ENCODE measurements at places on chromosomes 2 and 18.

DNA sequence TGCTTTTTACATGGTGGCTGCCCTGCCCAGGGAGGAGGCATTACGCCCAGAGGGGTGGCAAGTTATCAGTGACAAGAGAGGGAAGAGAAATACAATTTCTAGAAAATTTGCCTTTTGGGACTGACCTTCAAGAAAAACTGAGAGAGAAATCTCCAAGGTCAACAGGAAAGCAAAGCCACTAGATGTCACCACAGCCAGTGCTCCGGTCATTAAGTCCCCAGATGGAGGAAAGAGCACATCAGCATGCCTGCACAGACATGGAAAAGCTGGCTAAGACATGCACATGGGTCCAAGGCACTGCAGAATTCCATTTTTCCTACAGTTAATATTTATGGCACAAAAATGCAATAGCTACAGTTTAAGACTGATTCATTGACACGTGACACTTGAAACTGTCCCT is 21.0 kb downstream of the FHL2 start:
- DNase-seq: no peak

GRCh38 chr2:56615760-56616159 is 432.0 kb downstream of the CCDC85A start:
- DNase-seq: no peak

- DNase-seq: no peak
These were observed 576 bp downstream of the NYAP2 start for GRCh38 chr2:225400060-225400511.

DNA sequence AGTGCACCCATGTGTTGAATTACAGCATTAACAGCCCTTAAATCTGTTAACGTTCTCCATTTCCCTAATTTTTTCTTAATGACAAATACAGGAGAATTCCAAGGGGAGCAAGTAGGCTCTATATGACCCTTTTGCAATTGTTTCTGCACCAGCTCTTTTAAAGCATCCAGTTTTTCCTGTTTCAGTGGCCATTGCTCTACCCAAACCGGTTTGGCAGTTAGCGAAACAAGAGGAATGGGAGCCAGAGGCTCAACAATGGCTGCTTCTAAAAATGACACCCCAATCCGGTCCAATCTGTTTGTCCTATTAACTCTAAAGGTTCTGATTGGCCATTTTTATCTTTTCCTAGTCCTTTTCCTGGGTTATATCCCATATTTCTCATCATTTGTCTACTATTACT is 15.1 kb upstream of the SUCLG1 start:
- DNase-seq: no peak

- DNase-seq: no peak
These were observed 4.1 kb upstream of the LYPD6B start for GRCh38 chr2:149034406-149034805.

- no peak for DNase-seq
These were observed 10.7 kb downstream of the PER2 start for GRCh38 chr2:238277695-238278094.

DNA sequence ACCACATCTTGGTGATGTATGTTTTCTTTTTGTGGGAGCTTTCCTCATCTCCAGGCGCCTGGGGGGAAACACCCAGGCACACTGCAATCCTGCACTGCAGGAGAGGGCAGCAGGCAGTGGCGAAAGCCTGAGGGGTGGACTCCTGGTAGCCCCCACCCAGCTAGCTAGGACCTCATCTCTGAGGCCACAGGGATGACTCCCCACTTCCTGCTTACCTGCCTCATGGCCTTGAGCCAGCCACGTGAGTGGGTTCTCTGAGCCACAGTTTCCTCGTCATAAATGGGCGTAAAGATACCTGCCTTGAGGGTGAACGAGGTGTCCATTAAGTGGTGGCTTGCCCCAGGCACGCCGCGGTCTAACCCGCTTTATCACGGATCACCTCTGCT is 19.1 kb downstream of the TRAF3IP1 start:
- no peak for DNase-seq

GRCh38 chr2:70385204-70385603 is 83.3 kb upstream of the FAM136A start:
- no peak for DNase-seq

DNA sequence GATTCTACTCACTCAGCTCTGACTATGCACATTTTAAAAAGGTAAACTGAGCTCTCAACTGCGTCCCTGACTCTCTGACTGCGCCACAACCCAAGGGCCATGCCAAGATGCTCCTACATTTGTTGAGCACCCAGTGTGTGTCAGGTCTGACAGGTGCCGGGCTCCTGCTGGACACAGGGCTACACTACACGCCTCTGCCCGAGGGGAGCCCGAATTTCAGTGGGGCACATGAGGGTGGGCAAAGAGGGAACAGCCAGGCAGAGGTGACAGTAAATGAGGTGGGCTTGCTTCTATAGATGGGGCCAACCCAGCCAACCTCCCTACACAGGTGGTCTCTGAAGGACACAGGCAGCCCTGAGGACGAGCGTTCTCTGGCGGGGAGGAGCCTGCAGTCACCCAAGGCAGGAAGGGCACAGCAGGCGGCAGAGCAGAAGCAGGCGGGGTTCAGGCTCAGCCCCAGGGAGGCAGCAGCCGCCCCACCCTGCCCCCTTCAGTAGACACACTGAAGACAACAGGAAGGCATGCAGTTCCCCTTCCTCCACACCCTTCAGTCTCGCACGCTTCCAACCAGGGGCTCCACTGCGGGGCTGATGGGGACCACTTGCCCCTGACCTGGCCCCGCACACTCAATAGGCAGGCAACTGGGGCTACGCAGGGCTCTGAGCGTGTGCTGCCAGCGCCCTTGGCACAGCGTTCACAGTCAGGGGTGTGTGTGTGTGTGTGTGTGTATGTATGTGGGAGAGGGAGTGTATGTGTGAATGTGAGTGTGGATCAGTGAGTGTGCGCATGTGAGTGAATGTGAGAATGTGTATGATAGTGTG is 98.4 kb downstream of the UXS1 start:
- peak; percentile 56 for DNase-seq

- DNase-seq: no peak
These were observed 113.9 kb downstream of the CCDC85A start for GRCh38 chr2:56297671-56298070.

DNA sequence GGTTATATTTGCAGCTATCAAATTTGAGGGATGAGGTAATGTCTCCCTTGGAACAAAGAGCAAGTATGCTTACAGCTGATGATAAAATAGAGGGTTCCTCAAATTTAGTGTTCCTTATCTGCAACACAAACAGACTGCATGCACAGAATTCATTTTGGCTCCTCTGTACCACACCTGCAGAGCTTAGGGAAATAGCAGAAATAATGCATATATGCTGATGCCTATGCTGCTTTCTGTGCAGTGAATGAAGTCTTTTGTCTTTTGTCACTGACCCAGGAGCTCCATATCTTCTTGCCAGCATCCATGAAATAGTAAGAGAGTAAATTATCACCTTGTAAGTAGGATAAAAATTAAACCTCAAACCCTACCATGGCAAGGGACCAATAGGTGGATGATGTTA is 69.8 kb downstream of the NCKAP1 start:
- no peak for DNase-seq

DNA sequence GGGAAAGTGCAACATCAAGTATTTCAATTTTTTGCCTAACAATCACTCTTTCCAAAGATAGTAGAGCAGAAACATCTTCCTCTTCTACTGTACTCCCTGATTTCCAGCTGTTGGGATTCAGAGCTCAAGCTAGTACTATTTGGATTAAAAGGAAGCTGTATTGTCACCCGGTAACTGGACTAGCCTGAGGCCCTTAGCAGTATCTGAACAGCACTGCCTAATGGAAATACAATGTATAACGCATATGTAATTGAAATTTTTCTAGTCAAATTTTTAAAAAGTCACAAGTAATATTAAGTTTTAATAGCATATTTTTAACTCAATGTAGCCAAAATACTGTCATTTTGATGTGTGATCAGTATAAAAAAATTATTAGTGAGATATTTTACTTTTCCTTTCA is 86.2 kb downstream of the COX7A2L start:
- DNase-seq: no peak

DNA sequence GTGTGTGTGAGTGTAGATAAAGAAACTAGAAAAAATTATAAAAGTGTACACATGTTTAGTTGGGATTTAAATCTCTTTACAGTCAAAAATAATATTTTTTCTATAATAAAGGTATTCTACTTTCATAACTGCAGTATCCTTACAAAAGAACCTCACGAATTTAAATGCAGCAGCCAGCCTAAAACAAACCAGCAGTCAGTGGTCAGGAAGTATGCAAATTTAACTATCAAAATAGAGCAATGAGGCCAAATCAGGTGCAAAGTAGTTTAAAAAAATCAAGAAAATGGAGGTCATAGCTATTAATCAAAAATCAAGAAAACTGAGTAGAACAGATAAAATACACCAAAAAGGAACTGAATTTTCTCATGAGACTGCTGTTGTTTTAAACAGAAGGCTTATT is 407.1 kb downstream of the CDH19 start:
- DNase-seq: no peak

DNA sequence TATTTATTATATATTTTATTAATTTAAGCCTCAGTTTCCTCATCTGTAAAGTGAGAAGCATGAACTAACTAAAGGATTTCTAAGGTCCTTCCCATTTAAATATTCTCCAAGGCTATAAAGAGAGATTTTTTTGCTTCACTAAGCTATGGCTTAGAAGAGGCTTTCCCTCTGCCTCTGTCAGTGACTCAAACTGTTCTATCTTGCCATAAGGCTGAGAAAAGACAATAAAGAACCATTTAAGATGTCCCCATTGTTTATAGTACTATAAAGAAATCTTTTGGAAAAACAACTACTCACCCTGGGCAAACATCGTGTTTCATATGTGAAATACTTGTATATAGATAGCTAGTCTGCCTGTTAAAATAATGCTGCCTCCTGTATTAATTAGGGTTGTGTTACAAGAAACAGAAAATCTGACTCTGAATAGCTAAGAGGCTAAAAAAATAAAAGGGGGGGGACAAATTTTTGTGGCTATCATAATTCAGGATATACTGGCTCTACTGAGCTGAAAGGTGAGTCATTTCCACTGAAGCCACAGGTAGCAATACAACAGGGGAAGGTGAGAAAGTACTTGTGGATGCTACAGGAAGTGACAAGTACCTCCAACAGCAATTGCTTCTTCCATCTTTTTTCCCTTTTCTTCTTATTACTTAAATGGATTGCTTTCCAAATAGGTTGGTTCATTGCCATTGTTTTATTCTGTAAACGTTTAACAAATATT is 25.4 kb downstream of the EPHA4 start:
- DNase-seq: no peak

- DNase-seq: no peak
These were observed 508.7 kb upstream of the FAM98A start for GRCh38 chr2:34107811-34108210.

GRCh38 chr18:13457327-13457726 is 238.8 kb downstream of the LDLRAD4 start:
- DNase-seq: no peak

GRCh38 chr2:128388499-128388941 is 69.9 kb upstream of the HS6ST1 start:
- DNase-seq: no peak

DNA sequence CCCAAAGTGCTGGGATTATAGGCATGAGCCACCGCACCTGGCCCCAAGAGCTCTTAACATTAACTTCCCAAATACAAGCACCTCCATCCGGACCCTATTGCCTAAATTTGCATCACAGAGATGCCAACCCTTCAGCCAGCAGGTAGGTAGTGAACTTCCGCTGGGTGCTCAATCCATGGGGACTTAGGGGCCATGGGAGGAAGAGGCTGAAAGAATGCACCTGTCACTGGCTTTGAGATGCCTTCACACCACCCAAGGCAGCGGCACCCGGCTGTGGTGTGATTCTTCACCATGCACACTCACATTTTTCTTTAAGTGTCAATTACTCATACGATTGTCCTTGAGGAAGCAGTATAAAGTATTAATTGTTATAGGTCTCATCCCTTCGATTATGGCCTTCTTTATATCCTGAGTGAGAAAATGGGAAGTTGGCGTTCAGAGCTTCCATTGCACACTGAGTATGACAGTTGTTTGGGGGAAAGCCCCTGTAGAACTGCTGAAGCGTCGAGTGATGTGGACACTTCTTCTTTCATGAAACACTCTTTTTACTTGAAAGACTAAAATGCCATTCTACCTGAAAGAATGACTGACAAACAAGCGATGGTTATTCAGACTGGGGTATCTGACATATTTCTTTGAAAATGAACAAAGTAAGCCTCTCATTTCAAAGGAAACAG is 51.8 kb upstream of the BIN1 start:
- DNase-seq: no peak

DNA sequence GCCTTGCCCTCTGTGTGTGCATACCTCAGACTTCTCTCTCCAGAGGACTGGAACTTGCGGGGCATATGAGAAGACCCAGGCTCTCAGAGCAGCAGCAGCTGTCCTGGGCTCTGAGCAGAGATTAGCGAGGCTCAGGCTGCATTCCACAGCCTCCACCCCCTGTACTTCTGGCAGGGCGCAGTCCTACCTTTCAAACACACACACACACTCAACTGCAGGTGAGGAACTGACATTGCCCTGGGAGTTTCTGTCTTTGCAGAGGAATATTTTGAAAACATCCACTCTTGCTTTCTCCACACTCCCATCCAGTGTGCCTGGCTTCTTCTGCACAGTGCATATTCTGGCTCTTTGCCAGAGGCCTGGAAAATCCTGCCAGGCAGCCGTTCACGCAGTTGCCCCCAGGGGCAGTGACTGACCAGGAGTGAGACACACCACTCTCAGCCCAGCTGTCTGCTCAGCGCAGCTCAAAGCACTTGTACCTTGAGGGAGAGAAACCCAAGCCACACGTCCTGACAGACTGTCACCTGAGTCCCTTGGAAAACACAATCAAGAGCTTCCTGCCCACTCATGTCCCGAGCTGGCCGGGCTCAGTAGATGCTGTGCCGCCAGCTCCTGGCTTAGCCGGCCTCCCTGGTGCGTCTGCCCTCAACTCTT is 460.8 kb downstream of the RNF144A start:
- DNase-seq: no peak

- DNase-seq: no peak
These were observed 68.1 kb downstream of the CLHC1 start for GRCh38 chr2:55163941-55164390.

DNA sequence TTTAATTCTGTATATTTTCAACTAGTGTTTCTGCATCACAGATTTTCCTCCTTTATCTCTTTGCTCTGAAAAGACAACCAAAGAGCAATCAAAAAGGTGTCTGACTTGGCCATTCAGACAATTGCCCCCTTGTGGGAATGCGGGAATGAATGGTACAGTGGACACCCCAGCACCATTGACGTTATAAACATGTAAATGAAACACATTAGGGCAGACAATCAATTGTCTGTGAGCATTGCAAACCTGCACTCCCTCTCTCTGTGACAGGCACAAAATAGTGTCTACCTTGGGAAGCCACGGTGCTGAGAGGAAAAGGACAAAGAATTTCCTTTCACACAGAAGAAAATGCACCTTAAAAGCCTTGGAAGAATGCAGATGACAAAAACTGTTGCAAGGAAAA is 8.0 kb downstream of the ZEB2 start:
- DNase-seq: no peak

DNA sequence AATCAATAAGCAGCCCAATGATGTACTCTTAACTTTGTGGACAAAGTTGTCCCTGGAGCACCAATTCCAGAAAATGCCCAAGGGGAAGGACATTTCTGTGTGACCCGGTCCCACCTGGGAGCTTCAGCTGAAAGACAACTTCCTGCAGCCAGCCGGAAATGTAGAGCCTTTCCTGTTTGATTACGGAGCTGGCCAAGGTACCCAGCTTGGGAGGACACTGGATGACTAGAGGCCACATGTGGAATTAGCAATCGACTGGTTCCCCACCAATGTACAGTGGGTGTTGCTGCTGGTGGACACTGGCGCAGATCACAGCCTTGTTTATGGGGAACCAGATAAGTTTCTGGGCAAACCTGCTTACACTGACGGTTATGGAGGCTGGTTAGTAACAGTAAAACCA is 53.0 kb upstream of the ZC3H15 start:
- no peak for DNase-seq

All from effector memory CD4-positive, alpha-beta T cell (primary cell).